ENCODE measurements at places on chromosomes 3 and 15.

- no peak for DNase-seq
These were observed 169.0 kb downstream of the GHSR start for GRCh38 chr3:172279191-172279640.

DNA sequence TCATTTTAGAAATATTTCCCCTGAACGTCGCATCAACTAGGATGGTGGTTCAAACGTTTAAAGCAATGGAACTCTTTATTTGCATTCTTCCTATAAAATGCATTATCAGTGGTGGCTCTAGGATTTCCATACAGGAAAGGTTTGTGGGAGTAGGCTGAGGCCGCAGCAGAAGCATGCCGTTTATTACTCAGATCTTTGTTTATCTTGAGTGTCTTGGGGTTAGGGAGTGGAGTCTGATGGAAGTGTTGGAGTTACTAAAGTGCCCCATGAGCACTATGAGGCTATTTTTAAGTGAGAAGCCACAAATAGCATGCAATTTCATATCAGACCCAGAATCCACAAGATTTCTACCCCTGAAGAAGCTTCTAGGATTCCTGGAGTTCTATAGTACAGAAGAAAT lies 26.2 kb downstream of the ATOSA start:
- no peak for DNase-seq

DNA sequence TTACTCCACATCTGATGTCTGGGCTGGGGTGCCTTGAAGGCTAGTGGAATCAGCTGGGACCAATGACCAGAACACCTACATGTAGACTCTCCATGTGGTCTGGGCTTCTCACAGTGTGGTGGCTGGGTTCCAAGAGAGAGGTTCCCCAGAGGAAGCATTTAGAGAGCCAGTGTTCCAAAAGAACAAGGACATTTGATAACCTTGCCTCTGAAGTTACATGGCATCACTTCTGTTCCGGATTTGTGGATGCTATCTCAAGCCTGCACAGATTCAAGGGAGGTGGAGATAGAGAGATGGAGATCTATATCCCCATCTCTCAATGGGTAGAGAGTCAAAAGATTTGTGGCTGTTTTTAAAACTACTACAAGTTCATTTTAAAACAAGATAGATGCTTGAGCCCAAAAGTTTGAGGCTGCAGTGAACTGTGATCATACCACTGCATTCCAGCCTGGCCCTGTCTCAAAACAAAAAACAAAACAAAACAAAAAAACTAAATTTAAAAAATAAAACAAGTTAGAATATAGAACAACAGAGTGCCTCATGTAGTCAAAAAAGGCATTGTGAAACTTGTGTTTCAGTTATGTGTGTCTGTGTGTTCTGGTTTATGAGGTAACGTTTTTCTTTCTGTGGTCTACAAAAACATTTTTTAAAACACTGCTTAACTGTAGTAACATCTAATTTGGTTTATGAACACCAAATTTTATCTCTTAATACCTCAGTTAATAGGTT lies 44.8 kb downstream of the PDE8A start:
- no peak for DNase-seq

- DNase-seq, result no peak
These were observed 96.7 kb upstream of the MYZAP start for GRCh38 chr15:57495041-57495440.

DNA sequence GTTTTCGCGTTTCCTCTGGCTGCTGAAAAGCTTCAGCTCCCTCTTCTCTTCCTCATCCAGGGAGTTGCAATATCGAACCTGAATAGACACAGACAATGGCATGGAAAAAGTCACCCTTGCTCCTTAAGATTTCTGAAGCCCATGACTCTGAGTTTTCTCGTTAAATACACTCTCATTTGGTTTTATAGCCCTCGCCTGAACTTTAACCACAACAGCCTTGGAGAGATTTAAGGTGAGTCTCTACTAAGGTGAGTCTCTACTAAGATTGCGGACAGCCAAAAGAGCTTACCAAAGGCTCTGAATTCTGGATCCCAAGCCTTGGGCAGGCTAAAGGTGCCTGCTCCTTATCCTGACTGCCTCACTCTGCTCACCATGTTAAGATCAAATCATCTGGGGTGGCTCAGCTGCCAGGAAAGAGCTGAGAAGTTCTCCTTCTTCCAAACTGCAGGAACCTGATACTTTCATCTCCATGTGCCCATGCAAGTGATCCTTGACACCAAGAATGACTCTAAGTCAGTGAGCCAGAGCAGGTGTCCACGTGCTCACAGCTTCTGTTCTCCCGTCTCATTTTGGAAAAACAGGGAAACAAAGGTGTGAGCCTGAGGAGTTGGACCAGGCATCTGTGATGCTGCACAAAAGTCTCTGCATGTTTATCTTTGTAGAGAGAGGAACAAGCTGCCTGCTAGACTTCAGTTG lies 65.1 kb downstream of the PRICKLE2 start:
- no peak for DNase-seq

GRCh38 chr3:83941990-83942745 lies 1016.6 kb upstream of the CADM2 start:
- DNase-seq, result no peak

DNA sequence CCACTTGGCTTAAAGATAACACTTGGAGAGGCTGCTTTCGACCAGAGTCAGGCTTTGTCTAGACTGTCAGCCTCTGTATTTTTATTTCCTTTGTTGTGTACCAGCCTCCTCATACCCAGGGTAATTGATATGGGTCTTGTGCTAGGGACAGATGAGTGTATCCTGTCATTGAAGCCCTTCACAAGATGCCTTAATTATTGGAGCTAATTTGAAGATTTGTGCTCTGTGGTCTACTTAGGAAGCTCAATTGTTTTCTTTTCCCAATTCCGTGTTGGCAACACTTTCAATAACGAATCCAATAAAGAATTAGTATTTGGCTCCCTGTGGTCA lies 60.5 kb upstream of the DPH6 start:
- DNase-seq, result no peak

DNA sequence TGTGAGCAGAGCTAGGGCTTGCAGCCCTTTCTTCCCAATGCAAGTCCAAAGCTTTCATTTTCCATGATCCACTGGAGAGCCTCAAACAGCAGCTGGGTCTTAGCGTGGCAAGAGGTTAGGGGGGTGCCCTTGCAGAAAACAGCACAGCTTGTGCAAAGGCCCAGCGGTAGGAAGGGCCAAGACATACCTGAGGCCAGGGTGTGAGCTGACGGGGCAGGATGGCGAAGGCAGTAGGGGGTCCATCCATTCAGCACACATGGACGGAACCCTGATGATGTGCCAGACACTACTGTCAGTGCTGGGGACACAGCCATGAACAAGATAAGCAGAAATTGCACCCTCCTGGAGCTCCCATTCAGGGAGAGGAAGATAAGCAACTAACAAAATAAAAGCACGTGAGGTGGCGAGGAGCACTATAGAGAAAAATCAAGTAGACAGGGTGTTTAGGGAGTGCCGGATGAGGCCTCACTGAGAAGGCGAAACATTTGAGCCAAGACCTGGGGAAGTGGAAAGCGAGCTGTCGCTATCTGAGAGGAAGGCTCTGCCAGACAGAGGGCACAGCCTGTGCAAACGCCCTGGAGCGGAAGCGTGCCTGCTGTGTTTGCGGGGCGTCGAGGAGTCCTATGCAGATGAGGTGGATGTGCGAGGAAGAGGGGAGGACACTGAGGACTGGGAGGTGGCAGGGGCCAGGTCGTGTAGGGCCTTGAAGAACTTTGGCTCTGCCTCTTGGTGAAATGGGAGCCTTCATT lies 43.4 kb downstream of the SLC6A1 start:
- DNase-seq, result no peak

DNA sequence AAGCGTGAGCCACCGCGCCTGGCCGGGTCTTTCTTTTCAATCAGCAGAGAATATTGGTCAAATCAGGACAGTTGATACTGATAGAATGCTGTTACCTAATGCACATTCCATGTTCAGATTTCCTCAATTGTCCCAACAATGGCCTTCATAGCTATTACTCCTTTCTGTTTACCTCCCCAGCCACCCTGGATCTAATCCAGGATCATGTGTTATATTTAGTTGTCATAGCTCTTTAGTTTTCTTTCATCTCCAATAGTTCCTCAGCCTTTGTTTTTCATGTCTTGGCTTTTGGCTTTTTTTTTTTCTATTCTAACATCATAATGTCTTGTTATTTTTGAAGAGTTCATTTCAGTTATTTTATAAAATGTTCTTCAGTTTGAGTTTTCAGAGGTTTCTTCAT lies 14.6 kb downstream of the USP3 start:
- DNase-seq, result no peak

DNA sequence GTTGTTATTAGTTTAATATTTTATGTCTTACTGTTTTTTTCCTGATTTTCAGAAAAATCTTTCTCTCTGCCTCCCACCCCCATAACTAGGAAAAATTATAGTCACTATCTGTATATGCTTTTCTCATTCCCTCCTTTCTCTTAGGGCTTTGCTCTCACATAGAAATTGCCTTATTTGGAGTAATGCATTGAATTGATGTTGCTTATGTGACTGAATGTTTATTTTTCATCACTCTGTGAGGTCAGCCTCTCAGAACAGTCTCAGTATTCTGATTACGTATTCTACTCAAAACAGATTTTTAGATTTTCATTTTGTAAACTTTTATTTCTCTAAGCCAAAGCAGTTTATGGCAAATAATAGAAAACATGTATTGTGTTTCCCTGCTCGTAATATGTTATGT lies 121.0 kb downstream of the SLMAP start:
- DNase-seq, result no peak

DNA sequence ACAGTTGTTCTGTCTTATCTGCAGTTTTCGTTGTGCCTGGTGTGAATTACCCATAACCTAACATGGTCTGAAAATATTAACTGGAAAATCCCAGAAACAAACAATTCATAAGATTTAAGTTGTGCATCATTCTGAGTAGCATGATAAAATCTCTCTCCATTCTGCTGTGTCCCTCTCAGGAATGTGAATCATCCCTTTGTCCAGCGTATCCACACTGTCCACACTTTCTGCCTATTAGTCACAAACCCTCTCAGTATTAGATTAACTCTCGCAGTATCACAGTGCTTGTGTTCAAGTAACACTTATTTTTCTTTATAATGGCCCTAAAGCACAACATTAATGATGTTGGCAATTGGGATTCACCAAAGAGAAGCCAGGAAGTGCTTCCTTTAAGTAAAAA lies 203.2 kb downstream of the CGGBP1 start:
- no peak for DNase-seq

- no peak for DNase-seq
These were observed 105.5 kb upstream of the LRRFIP2 start for GRCh38 chr3:37279856-37280255.

DNA sequence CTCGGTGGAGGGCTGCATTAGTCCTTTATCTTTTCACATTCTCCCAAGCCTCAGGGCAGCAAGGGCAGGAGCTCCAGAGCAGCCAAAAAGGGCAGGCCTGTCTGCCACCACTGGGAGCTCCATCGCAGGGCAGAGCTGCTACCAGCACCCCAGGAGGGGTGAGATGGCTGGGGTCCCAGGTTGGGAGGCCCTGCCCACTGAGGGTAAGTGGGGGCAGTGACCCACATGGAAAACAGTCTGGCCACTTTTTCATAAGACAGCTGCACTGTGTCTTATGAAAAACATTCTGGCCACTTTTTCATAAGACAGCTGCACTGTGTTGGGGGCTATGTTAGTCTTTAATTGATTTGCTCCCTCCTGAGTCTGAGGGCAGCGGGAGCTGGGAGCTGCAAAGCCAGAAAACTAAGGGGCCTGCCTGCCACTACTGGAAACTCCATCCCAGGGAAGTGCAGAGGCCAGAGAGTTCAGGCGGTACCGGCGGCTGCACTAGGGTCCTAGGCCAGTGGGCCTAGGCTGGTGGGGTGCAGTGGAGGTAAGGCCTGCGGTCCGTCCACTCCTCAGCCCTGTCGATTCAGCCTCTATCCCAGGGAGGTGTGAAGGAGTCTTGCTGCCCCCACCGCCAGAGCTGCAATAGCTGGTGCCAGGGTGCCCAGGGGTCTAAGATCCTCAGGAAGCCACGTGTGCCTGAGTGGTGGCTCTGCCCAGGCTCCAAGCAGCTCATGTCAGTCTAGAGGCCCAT lies 45.4 kb downstream of the TMCO5A start:
- no peak for DNase-seq

- DNase-seq, result no peak
These were observed 17.4 kb downstream of the PXYLP1 start for GRCh38 chr3:141249041-141249440.

- DNase-seq, result no peak
These were observed at the start of gene TIGIT for GRCh38 chr3:114293838-114294535. TIGIT (plus strand) TSS chr3:114294028; CDS start chr3:114294062, 34 bp downstream.

GRCh38 chr3:127221446-127222035 lies 28.6 kb downstream of the PRR23E start:
- no peak for DNase-seq

GRCh38 chr15:68537097-68537496 lies 41.7 kb upstream of the CORO2B start:
- no peak for DNase-seq

- no peak for DNase-seq
These were observed 65.4 kb downstream of the OXSM start for GRCh38 chr3:25855266-25855784.

DNA sequence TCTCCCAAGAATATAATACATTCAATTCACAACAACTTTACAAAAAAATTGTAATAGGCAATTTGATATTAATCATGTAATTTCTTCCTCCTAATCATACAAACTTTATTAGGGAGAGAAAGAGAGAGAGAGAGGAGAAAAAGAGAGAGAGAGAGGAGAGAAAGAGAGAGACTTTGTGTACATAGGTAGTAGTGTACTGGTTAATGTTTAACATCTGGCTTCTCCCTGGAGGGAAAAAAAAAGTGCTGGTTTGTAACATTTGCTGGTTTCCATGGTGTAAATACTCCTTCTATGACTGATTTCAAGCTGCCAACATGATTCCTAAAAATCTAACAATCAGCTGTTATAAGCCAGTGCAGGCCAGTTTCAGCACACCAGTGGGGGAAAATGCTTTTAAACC lies 98.0 kb upstream of the ARHGEF26 start:
- no peak for DNase-seq

- no peak for DNase-seq
These were observed 162.9 kb upstream of the STT3B start for GRCh38 chr3:31369637-31370379.

- DNase-seq, result peak; percentile 16
These were observed at the start of gene HPS3 for GRCh38 chr3:149129326-149130205. HPS3 (plus strand) TSS chr3:149129638; CDS start chr3:149129724, 86 bp downstream.

Data from cortex of kidney (tissue), 1 donor.